ENCODE measurements at places on chromosomes 6 and 20.

- DNase-seq, result no peak
Observed at GRCh38 chr20:34797012-34797995, 28.1 kb downstream of the NCOA6 start.

DNA sequence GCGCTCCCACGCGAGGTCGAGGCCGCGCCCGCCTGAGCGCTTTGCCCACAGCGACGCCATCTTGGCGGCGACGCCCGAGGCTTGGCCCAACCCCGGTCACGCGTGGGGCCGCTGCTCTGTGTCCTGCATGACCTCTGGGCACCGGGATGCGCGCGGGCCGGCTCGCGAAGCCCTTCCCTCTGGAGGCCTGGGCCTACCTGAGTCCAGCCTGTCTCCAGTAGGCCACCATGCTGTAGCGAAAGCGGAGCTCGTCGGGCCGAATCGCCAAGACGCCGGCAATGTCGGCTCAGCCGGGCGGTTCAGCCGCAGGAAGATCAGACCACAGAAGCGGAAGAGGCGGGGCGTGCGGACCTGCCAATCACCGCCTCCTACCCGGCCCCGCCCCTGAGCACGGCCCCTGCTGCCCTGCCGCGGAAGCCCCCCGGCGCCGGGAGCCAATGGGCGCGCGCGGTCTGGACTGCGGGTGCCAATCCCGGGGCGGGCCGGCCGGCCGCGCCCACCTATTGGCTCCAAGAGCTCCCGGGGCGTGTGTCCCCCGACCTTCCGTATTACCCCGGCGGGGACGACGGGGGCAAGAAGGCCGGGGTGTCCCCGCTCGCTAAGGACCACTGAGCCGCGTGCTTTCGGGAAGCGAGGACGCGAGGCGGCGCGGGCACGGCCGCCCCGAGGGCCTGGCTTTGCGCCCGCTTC lies at the start of gene ATP5F1E:
Gene ATP5F1E (minus strand): TSS at position 313 of the 690 bp plus-strand sequence. CDS start 84 bp downstream, at position 229.
- DNase-seq, result peak; percentile 96

DNA sequence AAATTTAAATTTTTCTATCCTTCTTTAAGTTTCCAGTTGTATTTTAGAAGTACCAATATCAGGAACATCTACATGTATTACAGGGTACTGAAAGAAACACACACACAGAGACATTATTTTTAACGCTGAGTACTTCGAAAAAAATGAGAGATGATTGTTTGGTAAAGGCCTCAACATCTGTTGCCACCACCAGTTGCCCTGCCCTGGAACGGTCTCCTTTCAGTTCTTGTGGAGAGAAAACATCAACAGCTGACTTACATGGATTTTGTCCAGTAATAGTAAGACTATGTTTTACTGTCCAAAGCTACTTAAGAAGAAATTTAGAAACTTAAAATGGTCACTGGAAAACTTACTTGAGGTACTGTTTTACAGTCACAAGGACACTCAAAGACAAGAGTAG lies 16.7 kb downstream of the HMGCLL1 start:
- no peak for DNase-seq

GRCh38 chr20:57618091-57618763 lies 2.0 kb downstream of the ZBP1 start:
- peak; percentile 14 for DNase-seq

- DNase-seq, result no peak
Observed at GRCh38 chr6:20213271-20213798, 1.1 kb upstream of the MBOAT1 start.

DNA sequence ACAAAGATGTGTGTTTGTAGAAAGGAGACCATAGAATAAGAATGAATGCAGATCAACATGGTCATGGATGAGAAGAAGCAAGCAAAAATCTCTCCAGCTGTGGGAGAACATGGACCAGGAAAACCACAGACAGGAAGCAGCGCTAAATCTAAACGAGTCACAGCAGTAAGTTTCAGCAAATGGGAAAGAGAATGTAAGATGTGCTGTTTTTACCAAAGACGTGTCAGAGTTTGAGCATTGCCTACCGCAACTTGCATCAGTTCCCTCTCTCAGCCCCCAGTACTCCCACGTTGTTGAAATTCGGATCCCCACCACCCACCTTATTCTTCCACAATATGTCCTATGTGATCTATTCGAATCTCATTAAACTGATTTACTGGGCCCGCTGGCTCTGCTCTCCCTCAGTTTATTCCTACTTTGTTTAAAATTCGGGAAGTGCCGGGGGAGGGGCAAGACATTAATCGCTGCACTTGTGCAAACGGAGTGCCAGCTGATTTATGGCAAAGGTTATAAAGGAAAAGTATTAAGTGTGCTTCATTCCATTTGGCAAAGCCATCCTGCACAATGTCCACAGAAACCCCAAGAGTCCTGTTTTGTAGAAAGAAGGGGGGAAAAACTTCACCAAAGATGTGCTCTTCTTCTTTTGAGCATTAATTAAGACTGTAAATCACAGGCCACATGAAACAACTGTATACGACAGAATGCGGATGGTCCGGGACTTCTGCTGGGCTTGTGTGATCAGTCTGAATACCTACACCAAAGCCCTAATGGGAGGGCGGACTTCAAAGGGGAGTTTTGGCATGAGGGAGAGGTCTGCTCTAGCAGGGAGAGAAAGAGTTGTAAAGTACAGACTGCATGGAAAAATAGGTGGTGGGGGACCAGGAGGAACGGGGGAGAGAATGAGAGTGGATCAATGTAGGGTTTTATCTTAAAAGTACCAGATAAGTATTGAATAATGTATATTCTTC lies 59.1 kb upstream of the PRDM1 start:
- DNase-seq, result no peak

- DNase-seq, result no peak
Observed at GRCh38 chr20:20265210-20265609, 102.7 kb upstream of the INSM1 start.

GRCh38 chr6:30828027-30828962 lies 56.0 kb upstream of the DDR1 start:
- DNase-seq, result peak; percentile 80

GRCh38 chr6:41942067-41942851 lies 651 bp upstream of the CCND3 start:
- DNase-seq, result peak; percentile 40

- DNase-seq, result peak; percentile 10
Observed at GRCh38 chr6:106448000-106448426, 87.5 kb downstream of the CRYBG1 start.

GRCh38 chr20:4329232-4329631 lies 313.9 kb upstream of the RNF24 start:
- no peak for DNase-seq

DNA sequence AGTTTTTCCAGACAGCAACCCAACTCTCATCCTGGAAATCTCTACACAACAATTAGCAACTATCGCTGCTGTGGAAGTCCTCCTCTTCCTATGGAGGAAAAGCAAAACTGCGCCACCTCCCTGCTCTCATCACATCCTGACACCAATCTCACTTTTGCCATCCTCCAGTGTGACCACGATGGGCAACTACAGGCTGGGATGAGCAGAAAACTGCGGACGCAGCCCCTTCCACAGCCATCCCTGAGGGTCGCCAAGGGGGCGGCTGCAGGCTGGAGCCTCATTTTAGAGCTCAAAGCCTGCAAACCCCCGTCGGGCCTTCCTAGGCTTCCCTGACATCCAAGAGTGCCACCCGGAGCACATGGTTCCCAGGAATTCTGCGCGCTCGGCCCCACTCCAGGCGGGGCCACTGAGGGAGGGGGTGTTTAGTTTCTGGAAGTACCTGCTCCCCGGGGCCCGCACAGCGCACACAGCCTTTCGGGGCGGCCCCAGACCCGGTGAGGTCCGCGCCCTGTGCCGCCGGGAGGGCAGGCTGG lies 1.2 kb downstream of the TCFL5 start:
- no peak for DNase-seq

- DNase-seq, result no peak
Observed at GRCh38 chr6:143528164-143528811, 16.8 kb upstream of the FUCA2 start.

DNA sequence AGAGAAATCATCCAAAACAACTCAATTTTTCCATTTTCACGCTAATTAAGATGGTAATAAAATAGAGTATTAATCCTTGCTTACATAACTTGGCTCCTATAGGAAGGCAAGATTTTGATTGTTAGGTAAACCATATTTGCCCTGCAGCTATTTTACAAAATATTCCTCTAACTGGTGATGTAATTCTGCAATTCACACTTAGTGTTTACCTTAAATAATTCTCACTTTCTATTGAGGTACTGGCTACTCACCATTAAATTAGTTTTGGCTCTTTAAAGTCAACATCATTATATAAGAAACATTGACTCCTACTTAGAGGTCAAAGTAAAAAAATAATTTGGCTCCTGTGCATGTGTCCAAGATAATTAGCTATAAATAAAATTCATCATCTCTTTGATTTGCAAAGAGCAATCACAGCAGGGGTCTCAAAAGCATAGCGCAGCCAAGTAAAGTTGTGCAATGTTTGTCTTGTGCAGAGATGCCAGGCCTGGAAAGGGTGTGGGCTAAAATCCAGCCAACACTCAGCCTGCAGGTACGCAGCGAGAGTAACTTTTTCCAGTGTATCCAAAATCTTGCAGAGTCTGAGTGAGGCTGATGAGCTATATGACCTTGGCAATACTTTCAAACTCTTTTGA lies 501.2 kb downstream of the MMUT start:
- DNase-seq, result no peak

- DNase-seq, result no peak
Observed at GRCh38 chr20:14445902-14446301, 108.5 kb upstream of the FLRT3 start.

- DNase-seq, result peak; percentile 47
Observed at GRCh38 chr20:19968466-19969073, 48.6 kb upstream of the NAA20 start.

DNA sequence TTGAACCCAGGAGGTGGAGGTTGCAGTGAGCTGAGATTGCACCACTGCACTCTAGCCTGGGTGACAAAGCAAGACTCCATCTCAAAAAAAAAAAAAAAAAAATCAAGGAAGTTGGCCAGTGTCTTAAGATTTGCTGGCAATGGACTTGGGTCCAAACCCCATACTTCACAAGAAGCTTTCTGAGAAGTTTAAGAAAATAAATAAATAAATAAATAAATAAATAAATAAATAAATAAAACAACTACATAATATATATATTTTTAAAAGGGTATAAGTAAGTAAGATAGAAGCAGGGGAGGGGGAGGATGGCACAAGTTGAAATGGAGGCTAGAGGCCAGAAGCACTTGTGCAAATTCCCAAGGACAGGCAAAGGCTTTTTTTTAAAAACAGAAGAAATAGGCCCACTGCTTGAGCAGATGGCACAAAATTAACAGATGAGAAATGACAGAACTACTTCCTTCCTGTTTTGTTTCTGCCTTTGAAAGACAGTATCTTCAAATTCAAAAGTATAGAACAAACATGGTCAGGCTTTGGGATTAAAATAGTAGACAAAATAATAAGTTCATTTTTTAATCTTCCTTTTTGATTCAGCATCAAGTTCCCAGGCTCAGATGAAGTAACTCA lies 287.7 kb downstream of the ALDH8A1 start:
- DNase-seq, result no peak

DNA sequence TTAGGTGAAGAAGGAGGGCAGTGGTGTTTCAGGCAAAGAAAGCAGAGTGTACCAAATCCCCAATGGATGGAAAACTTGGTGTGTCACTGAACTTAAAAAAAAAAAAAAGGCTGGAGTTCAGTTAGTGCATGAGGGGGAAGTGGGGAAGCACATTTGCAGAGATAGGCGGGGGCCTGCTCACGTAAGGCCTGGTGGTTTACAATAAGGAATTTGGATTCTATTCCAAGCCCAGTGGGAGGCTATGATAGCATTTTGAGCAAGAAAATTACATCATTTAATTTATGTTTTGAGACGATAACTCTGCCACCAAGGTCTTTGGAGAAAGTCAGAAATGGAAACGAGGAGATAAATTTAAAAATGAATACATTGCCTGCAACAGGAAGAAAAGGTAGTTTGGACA lies 225.5 kb downstream of the EYA4 start:
- no peak for DNase-seq

GRCh38 chr20:45840700-45841198 lies 7.2 kb downstream of the SNX21 start:
- DNase-seq, result no peak

DNA sequence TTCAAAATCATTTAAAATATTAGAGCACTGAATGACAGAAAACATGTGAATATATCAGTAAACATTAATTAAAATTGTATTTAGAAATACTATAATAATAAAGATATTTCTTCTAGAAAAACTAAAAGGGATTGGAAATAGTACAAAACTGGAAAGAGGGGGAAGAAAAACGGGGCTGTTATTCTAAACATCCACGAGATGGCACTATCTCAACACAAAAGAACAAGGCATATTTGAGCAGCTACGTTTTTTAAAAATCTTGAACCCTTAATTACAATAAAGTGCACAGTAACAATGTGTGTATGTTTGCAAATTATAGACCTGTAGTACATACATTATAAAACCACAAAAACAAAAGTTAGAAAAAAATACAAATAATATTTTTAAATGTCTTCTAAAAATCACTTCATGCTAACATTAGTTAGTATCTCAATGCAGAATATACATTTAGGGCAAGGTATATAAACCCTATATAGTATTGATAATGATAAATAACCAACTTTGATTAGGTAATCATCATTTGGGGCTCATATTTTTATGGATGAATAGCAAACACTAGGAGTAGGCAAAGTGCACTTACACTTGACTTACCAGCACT lies 42.5 kb upstream of the PNISR start:
- peak; percentile 46 for DNase-seq

GRCh38 chr6:1378065-1379016 lies 11.0 kb upstream of the FOXF2 start:
- DNase-seq, result no peak

DNA sequence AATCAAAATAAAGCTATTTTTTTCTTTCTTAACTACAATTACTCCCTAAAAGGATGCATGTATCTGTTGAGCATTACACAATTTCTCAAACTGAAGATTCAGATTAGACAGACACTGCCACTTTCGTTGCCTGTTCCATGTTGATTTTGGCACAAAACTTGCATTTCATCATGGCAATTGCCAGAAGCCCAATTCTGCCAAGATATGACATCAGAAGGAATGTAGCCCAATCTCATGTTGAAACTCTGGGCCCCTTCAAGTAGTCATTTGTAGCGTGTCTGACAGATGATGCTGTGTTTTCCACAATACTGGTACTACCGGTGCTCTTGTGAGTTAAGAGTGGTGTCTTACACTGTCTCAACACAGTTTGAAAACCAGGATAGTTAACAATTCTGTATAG lies 705.4 kb downstream of the PTPRT start:
- DNase-seq, result no peak

GRCh38 chr6:76697585-76697984 lies 625.1 kb upstream of the IMPG1 start:
- no peak for DNase-seq

GRCh38 chr6:165658395-165659058 lies 4.5 kb downstream of the PDE10A start:
- DNase-seq, result no peak
